NCI-H1436 (cell line): ENCODE measurements at places on chromosomes 3 and 15.

DNA sequence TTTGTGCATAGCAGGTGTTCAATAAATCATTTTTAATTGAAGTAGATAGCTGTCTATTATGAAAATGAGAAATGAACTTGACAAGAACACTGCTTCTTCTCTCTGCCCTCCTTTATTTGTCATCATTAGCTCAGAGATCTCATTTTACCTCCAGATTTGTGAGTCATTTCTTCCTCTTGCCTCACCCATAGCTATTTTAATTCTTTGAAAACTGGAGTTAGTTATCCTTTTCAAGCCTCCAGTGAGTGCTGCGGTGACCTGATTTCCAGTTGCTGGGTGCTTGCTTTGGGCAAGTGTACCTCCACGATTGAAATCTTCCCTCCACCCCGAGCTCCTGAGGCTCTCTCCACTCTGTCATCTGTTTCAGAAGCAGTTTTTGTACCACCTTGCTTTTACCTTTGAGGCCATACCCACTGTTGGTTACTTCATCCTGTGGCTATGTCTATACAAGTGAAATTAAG lies 114.6 kb downstream of the NFKBIZ start:
- no peak for DNase-seq

GRCh38 chr3:45443459-45443858 lies 55.1 kb downstream of the LARS2 start:
- DNase-seq = no peak

GRCh38 chr3:30077746-30078145 lies 528.7 kb upstream of the TGFBR2 start:
- DNase-seq = no peak

DNA sequence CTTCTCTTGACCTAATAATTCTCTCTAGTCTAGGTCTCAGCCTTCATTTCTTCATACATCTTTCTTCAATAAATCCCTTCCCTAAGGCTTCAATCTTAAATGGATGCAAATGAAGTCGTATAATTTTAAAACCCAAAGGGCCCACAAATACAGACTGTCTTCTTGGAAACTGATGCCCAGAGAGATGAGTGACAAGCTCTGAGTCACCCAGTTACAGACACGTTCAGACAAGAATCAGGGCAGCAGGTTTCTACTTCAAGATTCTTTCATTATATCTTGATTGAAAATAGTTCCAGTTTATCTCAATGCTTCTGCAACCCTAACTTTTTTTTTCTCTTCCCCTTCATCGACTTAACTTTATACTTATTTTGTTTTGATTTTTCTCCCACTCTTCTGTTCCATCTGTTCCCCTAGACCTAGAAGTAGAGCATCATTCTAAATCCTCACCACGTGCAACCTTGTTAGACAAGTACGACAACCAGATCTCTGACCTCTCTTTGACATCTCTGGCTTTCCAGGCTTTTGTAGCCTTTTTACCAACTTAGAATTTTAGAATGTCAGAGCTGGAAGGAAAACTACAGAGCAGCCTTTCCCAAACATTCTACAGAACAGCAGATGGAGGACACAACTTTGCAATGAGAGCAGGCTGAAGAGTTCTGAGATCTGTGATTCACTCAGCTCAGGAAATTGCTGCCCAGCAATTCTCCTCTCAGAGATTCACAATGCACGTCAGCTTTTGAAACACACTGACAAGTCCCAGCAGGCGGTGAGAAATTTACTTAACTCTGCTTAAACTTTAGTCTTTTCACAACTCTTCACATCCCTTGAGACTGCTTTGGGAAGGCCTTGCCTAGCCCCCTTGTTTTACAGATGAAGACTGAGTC lies 25.3 kb downstream of the NCEH1 start:
- DNase-seq = no peak

DNA sequence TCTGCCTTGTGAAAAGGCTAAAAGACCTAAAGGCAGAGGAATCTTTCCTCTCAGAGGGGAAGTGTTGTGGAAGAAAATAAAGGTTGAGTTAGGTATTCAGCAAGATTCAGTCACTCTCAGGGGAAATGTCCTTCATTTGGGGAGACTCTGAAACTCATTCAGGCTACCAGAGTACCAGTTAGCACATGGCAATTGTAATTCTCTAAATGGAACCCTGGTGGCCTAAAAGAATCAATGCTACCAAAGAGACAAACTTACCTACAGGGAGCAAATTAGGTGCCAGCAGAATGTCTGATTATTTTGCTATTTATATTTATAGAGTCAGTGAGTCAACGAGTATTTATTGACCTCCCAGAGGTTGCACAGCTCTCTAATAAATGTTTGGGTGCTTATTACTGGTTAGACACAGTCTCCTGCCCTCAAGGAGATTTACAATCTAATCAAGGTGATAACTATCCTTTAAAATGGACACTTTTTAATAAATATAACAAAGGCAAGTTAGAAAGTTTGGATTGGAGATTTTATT lies 33.9 kb upstream of the CDIN1 start:
- no peak for DNase-seq

DNA sequence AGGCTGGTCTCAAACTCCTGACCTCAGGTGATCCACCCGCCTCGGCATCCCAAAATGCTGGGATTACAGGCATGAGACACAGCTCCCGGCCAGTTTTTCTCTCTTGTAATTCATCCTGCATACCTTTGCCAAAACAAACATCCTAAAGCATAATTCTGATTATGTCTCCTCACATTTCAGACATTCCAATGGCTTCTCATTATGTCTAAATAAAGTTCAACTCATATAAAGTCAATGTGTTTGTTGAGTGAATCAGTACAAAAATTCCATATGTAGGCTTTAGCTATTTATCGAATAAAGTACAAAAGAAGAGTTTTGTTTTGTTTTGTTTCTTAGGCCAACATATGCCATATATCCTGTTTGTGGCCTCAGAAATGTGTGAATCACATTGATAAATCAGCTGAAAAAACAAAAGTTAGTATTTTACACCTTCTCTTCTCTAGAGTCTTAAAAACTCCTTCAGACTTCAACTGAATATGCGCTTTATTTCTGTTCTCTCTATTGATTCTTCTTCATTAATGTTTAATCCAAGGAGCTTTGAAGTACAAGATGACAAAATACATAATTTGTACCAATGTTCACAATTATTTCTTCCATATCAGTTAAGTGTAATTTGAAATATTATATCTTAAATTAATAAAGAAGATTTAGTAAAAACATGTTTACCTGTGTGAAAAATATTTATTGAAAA lies 165.8 kb downstream of the MECOM start:
- DNase-seq = no peak

GRCh38 chr15:74793135-74794028 lies 11.5 kb downstream of the CSK start:
- DNase-seq = no peak

GRCh38 chr15:33360886-33361285 lies 50.1 kb downstream of the RYR3 start:
- no peak for DNase-seq

DNA sequence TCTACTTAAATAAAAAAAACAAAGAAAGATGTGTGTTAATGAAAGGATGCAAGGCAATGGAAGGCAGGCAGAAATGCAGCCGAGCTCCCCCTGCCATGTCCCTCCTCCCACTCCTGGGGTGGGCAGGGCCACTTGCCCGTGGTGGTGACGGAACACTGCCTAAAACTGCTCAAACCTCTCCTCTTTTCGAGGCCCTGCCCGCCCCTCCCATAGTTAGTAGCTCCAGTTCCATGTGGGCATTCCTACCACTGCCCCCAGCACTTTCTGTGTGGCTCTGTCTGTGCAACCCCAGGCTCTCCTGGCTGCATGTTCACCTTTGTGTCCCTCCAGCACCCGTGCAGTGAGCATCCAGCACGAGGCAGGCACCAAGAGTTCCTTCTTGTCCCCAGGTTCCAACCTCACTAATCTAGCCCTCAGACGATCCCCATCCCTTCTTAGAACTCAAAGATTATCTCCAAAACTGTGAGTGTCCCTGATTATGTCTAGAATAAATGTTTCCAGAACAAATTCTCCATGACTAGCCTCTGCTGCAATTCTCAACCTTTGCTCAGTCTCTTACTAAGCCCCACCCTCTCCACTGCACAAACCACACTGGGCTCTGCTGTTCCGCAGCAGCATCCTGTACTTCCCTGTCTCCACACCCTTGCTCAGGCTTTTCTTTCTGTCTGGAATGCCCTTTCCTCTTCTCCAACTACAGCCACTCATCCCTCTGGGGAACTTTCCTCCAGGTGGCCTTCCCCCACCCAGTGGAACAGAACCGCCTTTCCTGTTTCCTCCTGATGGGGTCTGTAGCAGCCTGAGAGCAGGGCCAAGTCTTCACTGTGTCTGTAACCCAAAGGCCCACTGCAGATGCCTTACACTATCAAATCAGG lies 32.6 kb upstream of the SPTBN5 start:
- no peak for DNase-seq

- DNase-seq = no peak
These were observed 226.2 kb upstream of the IGF1R start for GRCh38 chr15:98422130-98422478.

DNA sequence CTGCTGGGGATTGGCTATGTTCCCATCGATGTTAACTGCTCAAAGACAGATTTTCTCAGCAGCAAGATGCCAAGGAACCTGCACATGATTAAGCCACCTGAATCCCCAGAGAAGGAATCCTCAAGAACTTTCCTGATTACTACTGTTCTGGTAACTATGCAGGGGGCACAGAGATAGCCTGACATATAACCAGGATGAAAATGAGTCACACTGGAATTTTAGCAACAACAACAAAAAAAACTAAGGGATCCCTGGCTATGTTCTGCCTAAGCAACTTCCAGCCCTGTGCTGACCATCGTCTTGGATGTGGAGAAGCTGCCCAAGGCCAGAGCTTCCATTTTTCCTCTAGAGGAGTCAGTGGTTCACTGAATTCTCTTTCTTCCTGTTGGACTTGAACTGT lies 13.8 kb downstream of the RIOX2 start:
- DNase-seq = no peak

DNA sequence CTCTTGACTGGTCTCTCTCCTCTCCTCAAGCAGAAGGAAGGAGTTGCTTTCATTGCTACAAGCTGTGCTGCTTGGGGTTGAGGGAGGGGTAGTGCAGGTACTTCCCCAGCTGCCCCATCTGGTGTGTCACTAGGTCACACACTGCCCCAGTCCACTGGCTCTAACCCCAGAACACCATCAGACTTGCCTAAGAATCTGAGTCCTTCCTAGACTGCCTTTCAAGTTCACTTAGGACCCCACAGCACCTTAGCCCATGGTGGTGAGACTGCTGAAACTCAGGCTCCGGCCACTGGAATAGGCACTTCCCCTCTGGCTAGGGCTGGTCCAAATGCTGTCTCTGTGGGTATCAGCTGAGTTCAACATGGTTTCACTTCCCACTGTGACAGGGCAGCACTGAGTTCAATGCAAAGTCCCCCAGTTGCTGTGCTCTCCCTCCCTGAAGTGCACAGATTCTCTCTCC lies 279.7 kb upstream of the GOLGA6L4 start:
- DNase-seq = no peak

DNA sequence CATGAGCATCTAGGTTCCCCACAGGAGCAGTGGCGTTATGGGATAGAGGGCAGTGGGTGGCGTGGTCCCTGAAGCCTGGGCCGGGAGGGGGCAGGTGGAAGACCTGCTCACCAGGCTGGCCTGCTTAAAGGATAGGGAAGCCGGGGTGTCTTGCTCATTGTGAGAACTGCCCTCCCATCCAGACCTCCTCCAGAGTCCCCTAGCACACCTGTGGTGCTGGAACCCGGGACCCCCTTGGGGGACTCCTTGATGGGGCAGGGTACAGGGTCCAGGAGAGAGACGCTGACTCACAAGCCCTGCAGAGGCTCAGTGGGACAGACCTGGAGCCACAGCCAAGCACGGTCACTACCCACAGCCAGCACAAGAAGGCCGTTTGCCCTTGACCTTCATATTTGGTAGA lies 2.8 kb upstream of the RHCG start:
- no peak for DNase-seq

- no peak for DNase-seq
These were observed 1.2 kb downstream of the KNL1 start for GRCh38 chr15:40595219-40595618.

DNA sequence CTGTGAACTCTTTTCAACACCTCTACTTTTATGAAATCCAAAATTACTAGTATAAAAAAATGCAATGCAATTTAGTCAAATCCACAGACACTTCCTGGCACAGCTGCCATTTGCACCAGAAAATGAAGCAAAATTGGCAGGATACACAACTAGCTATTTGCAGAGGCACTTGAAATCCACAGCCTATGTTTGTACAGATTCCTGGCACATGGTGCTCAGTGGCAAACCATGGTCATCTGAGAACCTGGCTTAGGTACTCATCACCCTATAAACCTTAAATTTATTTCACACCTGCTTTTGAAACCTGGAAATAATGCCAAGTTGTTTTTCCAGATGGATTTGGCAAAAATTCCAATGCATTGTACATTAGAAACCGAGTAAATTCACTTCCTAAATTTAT lies 20.2 kb upstream of the PPM1L start:
- DNase-seq = no peak

DNA sequence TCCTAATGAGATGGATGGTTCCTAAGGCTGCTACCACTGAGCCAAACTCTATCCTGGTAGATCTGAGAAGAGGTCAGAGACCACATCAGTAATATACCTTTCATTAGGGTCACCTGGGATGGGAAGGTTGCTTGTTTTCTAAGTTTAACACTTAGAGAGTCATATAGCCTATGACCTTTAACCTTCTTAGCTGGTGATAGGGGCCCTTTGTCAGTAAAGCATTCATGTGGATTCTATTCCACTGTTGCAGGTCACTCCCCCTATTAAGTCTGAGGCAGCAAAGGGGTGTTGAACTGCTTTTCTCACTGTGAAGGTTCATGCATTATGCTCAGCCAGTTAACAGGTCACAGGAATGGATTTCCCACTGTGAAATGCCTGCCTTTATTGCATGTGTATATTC lies 6.1 kb upstream of the ZNF609 start:
- no peak for DNase-seq

GRCh38 chr15:60442763-60443162 lies 36.2 kb downstream of the ICE2 start:
- no peak for DNase-seq

DNA sequence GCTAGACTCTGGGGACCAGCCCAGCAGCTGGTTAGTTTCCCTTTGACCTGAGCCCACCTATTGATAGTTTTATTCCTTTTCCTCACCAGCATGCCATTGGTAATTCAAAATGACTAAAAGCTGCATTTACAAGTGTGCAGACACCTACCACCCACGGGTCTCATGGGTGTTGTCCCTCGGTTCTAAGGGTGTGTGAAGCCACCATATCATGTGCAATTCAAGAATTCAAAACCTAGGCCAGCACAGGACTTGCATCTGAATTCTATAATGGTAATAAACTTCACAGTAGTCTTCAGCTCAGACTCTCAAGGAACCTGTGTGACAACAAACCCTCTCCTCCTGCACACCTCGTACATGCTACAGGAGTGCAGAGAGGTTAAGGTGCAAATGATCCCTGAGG lies 55.3 kb downstream of the NTRK3 start:
- DNase-seq = no peak
